ENCODE measurements at places on chromosomes 12 and 14.

DNA sequence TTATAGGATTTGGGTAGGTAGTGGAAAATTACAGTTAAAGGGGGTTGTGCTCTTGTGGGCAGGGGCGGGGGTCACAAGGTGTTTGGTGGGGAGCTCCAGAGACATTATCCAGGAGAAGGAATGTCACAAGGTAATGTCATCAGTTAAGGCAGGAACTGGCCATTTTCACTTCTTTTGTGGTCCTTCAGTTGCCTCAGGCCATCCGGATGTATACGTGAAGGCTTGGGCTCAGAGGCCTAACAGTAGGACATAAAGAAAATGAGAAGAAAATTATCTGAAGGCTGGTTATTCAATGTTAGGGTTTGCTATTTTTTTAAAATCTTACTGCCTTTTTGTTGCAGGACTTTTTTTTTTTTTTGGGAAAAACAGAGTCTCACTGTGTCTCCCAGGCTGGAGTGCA, 2.5 kb upstream of the PSEN1 start:
- DNase-seq = no peak

DNA sequence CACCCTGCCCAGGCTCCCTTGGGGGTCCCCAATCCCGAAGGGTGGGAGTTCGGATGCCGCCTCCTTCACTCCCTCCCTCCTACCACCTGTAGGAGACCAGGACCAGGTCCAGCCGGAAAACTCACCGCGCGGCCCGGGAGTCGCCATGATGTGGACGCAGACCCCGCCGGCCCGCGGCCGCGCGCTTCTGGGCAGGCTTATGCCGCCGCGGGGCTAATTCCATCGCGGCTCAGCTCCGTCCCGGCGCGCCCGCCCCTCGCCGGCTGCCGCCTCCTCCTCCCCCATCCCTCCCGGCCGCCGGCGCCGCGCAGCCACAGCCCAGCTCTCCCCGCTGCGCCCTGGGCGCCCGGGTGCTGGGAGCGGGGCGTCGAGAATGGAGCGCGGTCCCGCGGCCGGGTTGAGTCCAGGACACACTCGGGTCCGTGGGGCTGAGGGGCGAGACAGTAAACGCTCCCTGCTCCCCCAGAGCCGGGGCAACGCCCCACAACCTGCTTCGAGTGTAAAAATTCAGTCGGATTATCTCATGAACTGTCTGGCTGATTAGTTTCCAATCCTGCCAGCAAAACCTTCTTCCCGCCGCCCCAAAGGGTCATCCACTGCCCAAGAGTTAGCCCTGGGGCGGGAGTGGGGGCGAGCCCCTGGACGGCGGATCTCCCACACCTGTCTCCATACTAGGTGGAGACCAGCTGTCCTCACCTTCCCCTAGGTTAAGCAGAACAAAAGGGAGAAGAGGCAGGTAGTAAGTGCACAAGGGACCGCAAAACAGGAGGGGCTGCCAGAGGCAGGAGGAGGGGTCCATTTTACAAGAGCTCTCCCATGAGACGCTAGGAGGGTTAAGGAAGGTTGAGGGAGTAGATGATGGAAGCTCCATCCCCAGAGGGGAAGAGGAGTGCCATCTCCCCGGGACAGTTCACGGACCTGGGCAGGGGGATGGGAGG, at the start of gene ANO2:
TSS of gene ANO2 (minus strand) at position 189 of the 938 bp plus-strand sequence. CDS start at position 147, 42 bp downstream.
- DNase-seq = no peak

GRCh38 chr12:89566615-89567014, 40.8 kb upstream of the POC1B start:
- DNase-seq = no peak

- no peak for DNase-seq
Measured at GRCh38 chr14:77616133-77616453, 344 bp downstream of the SPTLC2 start.

DNA sequence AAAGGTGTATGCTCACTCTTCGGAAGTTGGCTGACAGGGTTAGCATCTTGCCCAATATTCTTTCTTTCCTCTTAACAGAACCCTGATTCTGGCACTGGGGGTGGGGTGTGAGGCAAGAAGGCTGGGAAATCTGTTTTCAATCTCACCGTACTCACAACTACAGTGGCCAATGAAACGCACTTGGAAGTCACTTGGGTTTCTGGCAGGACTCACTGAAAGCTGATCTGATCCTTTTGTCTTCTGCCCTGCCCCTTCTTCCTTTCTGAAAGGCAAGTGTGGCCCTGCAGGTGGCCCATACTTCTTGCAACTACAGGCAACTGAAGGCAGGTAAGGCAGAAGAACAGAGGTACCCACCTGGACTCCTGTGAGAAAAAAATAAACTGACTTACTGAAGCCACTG, 106.9 kb downstream of the STXBP6 start:
- no peak for DNase-seq

- DNase-seq = no peak
Measured at GRCh38 chr12:14968478-14968877, 4.4 kb upstream of the PDE6H start.

GRCh38 chr12:81468206-81468605, 290.9 kb downstream of the PPFIA2 start:
- no peak for DNase-seq
